Nephron progenitor cell (in vitro differentiated cells): ENCODE measurements at places on chromosomes 3 and 15.
A peak's percentile ranks its signal among the peaks of the same experiment; 100 is the strongest.

- DNase-seq = no peak
Measured at GRCh38 chr3:112651071-112651470, 10.1 kb upstream of the CCDC80 start.

DNA sequence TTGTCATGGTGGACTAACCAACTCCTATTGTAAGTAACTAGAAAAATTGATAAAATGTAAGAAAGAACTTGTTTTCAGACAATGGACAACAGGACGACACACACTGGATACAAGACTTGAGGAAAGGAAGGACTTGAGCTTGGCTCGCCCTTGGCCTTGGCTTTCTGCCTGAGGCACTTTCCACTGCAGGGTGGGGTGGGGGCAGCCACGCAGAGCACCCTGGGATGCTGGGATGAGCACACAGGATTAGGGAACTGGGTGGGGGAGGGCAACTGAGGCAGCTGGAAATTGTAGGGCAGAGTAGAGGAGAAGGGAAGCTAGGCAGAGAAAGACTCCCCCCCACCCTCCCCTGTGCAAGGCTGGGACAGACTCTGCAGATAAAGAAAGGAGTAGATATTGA, 25.5 kb upstream of the HHATL start:
- no peak for DNase-seq

DNA sequence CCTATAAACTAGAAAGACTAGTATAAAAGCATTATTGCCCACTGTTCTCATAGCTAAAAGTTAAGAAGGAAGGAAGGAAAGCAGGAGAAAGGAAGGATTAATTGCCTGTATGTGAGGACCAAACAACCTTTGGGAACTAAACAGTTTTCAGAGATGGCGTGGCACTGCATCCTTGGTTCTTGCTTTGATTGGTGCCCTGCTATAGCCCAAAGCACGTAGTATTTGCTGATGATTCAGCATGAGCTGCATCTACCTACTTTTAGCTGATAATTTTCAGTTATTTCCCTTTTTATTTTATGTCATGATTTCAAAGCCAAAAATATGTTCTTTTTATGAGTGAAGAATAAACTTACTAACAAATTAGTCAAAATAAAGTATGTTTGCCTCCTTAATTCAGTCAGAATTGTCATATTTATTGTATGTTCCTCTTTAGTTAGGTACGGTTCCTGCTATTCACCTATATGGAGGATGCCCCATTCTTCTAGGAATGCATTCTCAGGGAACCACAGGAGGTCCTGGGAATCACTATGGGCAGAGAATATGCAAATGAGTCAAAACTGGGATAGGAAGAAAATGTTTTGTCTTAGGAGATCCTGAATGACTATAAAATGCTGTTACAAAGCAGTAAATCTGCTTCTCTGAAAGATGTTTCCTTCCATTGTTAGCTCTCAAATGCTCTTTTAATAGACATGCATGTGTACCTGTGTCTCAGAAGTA, 65.4 kb upstream of the THSD4 start:
- no peak for DNase-seq

DNA sequence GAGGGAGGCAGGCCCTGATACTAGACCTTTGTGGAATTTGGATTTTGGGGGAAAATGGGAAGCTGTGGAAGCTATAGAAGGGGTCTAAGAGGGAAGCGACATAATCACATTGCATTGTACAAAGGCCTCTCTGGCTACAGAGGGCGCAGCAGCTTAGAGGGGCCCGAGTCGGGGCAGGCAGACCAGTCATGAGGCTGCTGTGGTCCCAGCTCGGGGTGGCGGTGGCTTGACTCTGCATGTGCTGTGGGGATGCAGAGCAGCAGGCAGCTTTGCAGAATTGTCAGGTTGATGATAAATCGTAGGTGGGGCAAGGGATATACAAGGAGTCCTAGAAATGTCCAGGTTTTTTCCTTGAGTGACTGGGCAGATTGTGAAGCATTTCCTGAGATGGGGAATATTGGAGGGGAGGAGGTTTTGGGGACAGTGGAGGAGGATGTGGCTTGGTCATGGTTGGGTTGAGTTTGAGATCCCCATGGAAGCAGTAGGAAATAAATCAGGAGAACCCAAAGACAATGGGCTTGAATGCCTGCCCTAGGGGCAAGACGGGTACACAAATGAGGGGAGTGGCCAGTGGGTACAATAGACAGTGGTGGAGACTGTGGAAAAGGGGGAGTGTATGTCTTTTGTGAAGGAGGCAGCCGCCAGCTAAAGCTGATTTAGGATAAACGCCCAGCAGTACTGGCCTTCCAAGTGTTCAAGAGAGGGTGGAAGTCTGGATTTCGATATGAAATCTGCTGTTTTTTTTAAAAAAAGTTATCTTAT, 94.1 kb downstream of the HMG20A start:
- DNase-seq = no peak

DNA sequence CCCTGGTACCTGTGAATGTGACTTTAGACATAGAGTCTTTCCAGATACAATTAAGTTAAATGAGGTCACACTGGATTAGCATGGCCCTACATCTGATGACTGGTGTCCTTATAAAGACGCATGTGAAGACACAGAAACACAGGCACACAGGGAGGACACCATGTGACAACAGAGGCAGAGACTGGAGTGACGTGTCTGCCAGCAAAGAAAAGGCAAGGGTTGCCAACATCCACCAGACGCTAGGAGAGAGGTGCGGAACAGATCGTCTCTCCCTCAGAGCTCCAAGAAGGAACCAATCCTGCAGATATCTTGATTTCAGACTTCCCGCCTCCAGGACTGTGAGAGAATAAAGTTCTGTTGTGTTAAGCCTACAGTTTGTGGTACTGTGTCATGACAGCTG, 42.8 kb downstream of the CX3CR1 start:
- DNase-seq = no peak

DNA sequence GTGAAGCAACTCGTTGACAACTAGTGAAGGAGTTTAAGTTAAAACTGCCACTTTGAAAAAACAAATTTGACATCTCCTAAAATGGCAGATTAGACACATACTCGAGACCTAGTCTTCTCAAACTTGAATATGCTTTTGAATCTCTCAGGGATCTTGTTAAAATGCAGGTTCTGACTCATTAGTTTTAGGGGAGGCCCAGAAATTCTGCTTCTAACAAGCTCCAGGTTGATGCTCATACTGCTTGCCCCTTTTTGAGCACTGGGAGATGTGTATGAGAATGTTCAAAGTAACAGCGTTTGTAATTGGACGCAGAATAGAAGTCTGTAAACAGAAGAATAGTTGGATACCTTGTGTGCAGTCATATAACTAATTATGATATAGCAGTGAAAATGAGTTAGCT, 1.6 kb downstream of the C3orf38 start:
- no peak for DNase-seq

DNA sequence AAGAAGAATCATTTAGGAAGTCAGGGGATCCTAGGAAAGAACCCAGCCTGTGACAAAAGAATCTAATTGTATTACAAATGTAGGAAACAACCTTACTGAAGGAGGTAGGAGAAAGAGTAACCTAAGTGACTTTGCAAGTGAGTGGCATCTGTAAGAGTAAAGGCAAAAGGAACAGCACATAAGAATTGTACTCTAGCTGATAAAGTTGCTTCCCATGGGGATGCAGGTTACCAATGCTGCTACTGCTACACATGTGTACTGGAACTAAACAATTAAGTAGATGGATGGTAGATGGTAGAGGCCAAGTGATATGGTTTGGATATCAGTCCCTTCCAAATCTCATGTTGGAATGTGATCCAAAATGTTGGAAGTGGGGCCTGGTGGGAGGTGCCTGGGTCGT, 60.8 kb downstream of the OSBPL10 start:
- DNase-seq = no peak

GRCh38 chr15:39786447-39787056, 3.9 kb upstream of the FSIP1 start:
- DNase-seq = peak; percentile 31

GRCh38 chr3:167626490-167626889, 27.3 kb downstream of the WDR49 start:
- DNase-seq = no peak

GRCh38 chr15:72372361-72372760, 3.5 kb downstream of the HEXA start:
- no peak for DNase-seq

DNA sequence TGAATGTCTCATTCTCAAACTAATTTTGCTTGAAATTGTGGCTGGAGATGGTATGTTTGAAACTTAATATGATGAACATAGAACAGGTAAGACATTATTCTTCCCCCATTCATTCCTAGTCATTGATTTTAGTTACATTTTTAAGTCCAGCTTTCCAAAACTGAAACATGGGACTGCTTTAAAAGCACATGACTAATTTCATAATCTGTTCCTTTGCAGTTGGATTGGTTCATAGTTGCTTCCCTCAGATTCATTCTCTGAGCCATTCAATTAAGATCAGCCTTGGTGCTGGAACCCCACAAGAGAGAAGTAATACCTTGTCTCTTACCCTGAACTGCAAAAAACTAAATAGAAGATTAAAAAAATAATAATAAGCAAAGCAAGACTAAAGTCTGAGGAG, 87.5 kb upstream of the TGFBR2 start:
- no peak for DNase-seq

DNA sequence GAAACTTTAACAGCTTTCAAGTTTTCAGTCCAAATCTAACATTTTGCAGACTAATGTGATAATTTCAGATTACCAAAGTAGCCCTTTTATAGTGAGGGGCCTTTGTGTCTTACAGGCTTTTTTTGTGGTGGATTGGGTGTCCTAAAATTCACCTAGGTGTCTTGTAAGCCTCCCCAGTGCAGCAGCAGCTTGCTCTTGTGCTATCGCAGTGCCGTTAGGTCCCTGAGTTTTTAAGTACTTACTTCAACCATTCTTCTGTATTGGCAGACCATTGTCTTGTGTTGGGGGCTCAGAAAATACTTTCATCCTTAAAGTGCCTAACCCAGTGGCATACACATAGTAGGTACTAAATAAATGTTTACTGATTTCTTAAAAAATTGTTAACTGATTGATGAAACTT, 2.1 kb downstream of the PDE8A start:
- no peak for DNase-seq

- DNase-seq = no peak
Measured at GRCh38 chr3:61429106-61429505, 132.3 kb upstream of the PTPRG start.

DNA sequence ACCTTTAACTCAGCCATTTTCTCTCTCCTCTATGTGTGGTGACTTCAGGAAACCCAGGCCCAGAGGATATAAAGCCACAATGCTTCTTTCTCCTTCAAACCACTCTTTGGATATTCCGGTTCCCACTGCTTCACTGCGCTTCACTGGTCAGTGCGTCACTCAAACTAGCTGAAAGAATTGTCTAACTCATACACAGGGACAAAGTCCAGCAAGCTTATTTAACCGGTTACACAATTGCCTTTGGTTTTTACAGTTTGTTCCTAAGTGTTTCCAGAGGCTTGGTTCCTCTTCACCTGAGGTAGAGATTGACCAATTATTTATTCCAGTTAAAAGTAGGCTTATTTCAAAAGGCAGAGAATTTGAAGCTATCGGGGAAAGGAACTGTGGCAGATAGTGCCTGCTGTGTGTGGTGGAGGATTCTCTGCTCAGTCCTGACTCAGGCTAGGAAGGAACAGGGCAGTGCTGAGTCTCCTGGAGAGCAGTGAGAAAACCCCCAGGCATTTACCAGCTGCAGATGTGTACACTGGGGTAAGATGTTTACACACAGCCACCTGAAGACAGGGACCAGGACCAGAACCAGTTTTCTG, at the start of gene HGD:
HGD (minus strand) TSS at position 145 of the 587 bp plus-strand sequence; CDS start at position 17, 128 bp downstream.
- no peak for DNase-seq

GRCh38 chr3:155984791-155985417, 114.5 kb downstream of the GMPS start:
- no peak for DNase-seq
